ENCODE measurements at places on chromosomes 5 and 9.

DNA sequence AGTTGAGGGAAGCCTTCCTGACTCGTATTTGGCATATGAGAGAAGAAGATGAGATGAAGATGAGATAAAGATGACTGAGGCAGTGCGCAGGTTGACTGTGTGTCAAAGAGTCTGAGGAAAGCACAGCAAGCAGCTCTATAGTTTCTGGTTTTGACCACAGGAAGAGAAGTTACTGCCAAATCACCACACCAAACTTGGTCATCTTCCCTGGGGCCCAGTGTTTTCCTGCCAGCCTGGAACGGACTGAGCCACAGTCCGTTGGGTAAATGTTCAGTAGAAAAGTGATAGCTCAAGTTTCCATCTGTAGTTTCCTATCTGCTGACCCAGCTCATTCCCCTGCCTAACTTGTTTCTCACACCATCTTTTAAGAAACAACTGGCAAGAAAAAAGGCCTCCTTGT lies 80.7 kb upstream of the ADAMTS19 start:
- no peak for DNase-seq

GRCh38 chr5:138653502-138653901 lies 78.3 kb upstream of the HSPA9 start:
- DNase-seq, result no peak

DNA sequence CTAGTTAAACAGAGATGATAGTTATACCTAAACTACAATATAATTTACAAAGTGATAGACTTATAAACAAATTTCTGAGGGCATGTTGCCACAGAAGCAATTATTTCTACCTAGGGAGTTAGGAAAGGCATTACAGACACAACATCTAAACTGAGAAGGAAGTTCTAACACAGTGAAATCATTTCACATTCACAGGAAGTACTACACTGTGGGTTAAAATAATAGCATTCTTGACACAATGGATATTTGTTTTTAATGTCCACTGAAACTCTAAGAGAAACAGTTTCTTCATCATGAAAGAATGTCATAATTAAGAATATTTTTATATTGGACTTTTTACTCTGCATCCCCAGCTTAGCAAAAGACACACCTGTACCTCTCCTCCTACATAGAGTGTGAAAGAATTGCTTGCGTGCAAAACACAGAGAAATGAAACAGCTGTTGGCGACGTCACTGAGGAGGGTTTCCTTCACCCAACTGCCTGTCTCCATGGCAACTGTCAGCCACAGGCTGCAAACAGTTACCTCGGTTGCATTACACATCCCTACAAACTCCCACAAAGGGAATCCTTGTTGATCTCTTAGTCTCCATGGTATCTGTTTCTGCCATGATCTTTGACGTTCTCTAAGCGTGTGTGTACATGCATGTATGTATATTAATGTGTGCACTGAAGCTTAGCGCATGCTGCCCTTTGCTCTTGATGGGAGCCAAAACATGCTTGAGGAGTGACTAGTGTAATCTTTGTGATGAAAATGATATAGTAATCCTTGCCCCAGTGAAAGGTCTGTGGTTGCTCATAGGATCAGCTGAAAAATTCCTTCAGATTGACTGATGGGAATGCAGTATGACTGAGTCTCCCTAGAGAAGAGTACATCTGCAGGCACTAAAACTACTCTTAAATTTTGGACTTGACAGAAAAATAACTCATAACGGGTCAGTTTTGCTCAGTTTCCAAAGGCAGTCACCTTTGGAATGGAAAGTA lies 168.5 kb downstream of the ACTL7B start:
- peak; percentile 79 for DNase-seq

DNA sequence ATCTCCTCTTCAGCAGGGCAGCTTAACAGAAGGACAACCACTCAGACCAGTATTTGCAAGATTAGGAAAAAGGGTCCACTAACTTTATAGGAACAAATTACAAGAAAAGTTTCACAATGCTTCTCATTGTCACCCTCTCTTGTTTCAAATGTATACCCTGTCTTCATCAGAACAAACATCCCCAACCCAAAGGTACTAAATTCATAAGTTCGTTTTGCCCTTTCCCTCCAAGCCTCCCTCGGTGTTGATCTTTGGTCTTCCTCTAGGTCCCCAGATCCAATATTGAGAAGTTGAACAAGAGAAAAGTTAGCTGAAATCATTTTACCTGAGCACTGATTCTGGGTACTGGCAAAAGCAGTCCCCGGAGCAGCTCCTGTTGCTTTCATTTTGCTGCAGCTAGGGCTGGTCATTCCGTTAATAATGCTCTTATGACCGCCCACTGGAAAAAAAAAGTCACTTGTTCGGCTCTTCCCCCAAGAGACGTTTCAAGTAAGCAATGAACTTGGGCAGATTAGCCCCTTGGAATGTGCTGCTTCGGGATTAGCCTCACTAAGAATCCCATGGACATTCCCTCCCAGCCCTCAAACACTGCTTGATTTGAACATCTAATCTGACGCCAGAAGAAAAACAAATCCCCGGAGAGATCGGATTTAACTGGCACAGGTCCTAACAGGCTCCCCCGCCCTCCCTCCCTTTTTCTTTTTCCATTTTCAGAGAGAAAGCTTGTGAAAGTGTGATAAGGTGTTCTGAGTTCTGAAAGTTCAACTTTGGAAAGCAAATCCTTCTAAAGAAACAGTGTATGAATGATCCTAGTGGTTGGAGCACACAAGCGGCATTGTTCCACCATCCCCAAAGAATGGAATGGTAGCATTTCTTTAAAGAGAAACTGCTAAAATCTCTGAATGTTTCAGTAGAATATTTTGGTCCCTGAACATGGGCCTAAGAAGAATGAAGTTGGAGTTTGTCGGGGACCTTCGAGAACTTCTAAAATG lies 252.5 kb downstream of the TRPM3 start:
- no peak for DNase-seq

GRCh38 chr5:169300468-169301385 lies at the start of gene SLIT3:
Gene SLIT3 (minus strand): TSS chr5:169301139. CDS start chr5:169300709, 430 bp downstream.
- peak; percentile 64 for DNase-seq

GRCh38 chr9:28707616-28708015 lies 1134.3 kb upstream of the C9orf72 start:
- no peak for DNase-seq

DNA sequence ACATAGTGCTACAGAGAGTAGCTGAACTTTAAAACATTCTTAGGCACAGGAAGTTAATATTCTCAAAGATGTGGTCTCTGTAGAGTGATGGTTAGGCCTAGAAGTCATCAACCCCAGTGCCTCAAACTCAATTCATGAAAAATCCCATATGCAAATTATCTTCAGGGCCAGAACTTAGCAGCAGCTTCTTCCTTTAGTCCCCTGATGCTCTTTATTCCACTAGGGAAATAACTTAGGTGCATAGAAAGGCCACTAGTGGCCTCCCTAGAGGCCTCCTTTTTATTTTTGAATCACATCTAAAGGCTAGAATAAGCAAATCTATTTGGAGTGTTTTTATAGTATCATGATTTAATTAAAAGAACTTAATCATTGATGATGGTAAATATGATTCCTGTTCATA lies 88.3 kb downstream of the GIN1 start:
- no peak for DNase-seq

GRCh38 chr9:134624137-134624591 lies 17.4 kb upstream of the COL5A1 start:
- no peak for DNase-seq

- DNase-seq, result peak; percentile 48
Measured at GRCh38 chr9:5549658-5550650, 39.6 kb downstream of the PDCD1LG2 start.

DNA sequence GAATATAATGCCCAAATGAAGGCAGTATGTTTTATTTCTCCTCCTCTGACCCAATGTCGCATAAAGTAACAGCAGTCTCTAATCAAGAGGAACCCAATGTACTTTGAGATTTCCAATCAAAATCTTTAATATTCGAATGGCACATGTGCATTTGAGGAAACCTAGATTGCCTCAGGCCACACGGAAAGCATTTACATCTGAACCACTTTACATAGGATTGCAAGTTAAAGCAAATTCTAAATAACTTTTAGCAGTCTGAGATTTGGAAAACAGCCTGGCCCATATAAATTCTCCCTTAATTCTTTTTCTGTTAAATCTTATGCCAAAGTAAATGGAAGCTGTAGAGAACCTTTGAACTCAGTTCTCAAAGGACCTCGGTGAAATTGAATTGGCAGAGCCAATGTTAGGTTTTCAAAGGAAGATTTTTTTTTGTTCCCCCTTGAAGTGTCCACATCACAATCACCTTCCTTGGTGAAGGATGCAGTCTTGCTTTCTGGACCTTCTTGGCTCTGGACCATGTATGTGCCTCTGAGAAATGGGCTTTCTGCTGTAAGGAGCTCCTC lies 57.3 kb downstream of the SNCAIP start:
- no peak for DNase-seq

- DNase-seq, result no peak
Measured at GRCh38 chr5:56402266-56403220, 169.4 kb upstream of the ANKRD55 start.

GRCh38 chr5:87154191-87154590 lies 113.5 kb upstream of the RASA1 start:
- DNase-seq, result no peak

DNA sequence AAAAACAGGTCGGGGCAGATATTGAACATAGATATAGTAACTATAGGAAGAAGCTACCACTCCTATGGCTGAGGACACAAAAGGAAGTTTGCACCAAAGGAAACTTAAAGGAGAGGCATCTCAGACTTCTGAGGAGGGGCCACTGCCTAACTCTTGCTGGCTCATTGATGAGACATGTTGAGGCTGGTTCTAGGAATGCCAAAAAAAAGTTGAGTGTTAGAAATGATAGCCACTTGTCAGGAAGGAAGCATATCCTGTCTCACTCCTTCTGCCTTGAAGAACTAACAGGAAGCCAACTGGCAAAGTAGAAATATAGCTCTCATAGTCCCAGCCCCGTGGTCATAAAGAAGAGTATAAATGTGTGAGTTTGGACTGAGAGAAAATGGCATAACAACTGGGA lies 23.3 kb upstream of the STOM start:
- DNase-seq, result peak; percentile 76

- no peak for DNase-seq
Measured at GRCh38 chr5:73943397-73943796, 317.4 kb downstream of the ARHGEF28 start.

DNA sequence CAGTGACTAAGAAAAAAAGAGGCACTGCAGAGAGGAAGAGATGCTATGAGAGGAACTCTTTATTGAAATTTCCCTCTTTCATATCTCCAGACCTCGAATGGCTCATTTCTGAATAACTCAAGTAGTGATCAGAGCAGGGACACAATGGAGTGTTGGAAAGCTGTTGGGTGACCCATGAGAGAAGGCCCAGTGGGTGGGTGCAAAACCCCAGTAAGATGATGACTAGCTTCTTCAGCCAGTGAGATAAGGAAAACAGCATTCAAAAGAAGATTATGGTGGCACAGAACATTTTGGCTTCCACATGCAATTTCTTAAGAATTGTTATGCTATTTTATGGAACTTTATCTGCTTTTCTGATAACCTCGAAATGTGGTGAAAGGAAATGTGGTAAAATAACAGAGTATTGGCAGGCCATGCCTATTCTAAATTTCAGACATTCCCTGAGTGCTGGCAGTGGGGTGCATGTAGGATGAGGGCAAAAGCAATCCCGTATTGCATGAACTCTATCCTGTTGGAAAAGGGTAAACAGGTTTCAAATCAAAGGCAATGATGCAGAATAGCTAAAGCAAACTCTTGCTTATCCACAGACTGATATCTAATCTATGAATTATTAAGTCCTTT lies 128.0 kb upstream of the KLF9 start:
- DNase-seq, result no peak

- DNase-seq, result peak; percentile 62
Measured at GRCh38 chr9:91966503-91966902, 16.5 kb upstream of the ROR2 start.

DNA sequence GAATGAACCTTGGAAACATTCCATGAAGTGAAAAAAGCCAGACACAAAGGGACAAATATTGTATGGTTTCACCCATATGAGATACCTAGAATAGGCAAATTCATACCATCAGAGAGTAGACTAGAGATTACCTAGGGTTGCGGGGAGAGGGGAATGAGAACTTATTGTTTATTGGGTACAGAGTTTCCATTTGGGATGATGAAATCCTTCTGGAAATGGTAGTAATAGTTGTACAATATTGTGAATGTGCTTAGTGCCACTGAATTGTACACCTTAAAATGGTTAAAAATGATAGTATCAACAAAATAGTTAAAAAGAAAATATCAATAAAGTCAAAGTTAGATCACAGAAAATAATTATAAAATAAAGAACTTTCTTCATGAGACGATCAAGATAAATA lies 25.5 kb downstream of the CATSPER3 start:
- no peak for DNase-seq

DNA sequence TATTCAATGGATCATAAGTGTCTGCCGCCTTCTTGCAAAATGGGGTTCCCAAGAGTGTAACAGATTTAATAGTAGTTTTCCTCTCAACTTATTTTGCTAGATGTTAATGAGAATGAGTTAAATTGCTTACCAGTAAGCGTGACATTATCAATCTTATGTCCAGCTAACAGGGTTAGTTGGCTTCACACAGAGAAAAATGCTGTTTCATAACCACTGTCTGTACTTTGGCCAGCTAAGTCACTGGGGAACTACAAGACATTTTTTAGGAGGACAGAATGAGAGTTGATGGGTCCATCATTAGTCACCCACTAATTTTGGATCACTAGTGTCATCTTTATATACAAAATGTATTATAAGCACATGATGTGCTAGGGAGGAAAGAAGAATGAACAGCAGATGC lies 1.4 kb downstream of the CDC37L1 start:
- DNase-seq, result no peak

GRCh38 chr9:114300153-114300845 lies 22.6 kb upstream of the ORM1 start:
- no peak for DNase-seq

GRCh38 chr5:170437621-170438375 lies 48.6 kb upstream of the KCNMB1 start:
- DNase-seq, result no peak
